ENCODE measurements at places on chromosomes 6 and 20.
A peak's percentile ranks its signal among the peaks of the same experiment; 100 is the strongest.

DNA sequence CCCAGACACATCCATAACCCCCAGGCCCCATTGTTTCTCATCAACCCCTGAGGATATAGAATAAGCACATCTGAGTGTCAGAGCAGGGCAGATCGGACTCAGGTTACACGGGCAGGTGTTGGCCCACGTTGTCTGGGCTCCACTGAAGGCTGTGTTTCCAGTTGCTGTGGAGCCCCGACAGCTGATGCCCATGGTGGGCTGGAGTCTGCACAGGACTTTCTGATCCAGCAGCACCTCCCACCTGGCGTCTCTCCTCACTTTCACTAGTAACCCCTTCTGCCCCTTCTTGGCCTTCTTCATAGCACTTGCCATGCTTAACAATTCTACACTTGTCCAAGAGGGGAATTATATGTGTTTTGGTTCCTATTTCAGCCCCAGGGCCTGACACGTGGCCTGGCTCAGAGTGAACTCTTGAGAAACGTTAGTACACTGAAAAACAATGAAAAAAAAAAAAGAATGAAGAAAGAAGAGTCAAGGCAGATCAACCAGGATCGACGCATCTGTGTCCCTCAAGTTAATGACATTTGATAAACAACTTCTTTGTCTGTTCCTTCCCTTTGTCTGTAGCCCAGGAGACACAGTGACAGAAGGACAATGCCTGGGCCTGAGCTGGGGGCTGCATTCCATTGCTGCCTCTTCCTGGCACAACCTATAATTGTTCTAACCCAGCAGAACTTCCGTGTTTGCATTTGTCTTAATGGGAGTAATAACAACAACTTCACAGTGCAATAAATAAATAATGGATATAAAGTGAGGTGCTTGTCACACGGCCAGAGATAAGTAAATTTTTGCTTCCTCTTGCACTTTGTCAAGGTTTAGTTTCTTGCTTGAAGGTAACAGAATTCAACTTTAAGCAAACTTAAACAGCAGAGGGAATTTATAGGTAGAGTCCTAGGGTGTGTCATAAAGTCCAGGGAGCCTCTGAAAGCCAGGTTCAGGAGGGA lies 224.2 kb upstream of the SSTR4 start:
- no peak for DNase-seq

- no peak for DNase-seq
Observed at GRCh38 chr6:90098627-90099026, 198.0 kb downstream of the BACH2 start.

- DNase-seq: no peak
Observed at GRCh38 chr20:63165356-63166192, 50.4 kb downstream of the YTHDF1 start.

DNA sequence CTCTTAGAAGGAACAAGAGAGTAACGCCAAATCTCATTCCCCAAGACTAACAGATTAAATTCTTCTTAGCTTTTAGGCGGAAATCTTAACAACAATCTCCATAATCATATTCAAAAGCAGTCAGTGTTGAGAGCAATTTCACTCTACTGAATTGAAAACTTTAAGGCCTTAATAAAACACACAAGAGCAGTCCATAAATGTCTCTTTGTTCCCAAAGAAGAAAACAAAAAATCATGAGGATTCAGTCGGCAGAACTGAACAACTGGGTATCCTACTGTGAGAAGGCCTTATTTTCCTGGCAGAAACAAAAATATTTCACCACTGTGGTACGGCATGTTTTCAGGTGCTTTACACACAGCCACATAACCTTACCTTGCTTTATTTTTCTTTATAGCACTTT lies 14.4 kb downstream of the ABHD12 start:
- no peak for DNase-seq

- peak; percentile 16 for DNase-seq
Observed at GRCh38 chr20:62292108-62292507, 10.7 kb upstream of the ADRM1 start.

DNA sequence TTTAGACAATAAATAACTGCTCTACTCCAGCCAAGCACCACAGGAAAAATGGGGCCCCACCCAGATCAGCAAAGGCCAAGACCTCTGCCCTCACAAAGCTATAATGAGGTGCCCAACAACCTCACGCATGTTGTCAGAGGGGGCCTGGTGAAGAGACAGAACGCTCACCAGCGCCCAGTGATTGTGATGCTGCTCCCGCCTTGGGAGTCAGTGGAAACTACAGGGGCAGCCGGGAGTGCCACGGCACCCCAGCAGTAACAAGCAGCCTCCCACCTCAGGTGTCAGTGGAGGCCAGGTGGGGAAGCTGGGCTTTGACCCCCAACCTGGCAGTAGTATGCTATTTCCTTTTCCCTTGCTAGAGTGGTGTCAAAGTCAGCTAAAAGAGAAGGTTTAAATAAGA lies 47.4 kb downstream of the TCP11 start:
- DNase-seq: no peak

DNA sequence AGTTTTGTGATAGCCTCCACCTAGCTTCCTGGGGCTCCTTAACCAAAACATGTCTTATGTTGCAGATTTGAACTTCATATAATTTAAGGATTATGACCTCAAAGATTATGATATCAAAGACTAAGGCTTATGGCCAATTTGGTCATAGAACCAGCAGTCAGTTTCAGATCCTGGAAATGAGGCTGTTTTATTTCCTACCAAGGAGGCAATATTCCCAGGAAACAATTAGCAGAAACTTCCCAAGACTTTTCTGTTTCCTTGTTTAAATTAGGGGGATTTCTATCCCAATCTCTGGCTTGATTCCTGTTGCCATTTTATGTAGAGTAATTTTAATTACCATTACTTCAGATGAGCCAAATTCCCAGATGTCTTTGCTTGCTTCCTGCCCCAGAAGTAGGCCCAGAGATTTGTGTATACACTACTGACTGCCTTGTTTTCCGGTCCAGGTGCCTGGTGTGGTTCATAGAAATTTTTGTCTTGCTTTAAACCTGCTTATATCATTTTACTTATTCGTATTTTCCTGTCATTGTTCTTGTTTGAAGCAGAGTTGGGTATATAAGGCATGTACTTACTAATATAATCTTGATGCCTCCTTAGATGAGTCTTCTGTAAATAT lies 119.2 kb upstream of the TMEM170B start:
- DNase-seq: no peak

DNA sequence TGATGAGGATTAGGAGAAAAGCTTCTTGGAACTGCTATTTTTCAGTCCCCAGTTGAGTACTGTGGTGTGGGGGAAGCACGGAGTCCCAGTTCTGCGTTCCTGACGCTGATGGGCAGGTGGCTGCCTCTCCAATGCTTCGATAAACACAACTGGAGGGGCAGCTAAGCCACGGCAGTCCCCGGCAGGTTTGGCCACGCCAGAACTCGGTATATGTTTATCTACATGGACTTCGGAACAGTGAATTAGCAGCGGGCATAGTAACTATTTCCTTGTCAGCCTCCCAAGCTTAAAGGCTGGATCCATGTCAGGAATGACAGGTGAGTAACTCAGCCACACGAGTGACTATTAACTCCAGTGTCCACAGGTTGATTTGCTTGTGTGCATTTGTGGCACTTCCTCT lies 354.4 kb downstream of the ZFAND3 start:
- DNase-seq: no peak

DNA sequence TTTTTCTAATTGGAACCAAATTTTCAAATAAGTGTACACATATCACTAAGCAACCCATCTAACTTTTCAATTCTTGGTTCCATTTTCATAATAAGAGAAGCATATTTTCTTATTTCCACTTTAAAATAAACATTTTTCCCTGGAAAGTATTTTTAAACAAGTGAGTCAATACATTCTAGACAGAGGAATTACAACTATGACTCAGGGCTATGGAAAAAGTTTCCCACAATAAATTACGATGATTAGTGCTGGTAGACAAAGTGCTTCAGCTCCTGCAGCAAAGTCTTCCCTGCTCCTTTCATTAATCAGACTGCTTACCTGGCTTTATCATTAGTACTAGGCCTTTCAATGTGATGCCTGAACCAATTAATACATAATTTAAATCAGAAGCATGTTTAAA lies 322.5 kb downstream of the HACE1 start:
- DNase-seq: no peak

- DNase-seq: no peak
Observed at GRCh38 chr6:157830354-157831017, 7.4 kb downstream of the SNX9 start.

DNA sequence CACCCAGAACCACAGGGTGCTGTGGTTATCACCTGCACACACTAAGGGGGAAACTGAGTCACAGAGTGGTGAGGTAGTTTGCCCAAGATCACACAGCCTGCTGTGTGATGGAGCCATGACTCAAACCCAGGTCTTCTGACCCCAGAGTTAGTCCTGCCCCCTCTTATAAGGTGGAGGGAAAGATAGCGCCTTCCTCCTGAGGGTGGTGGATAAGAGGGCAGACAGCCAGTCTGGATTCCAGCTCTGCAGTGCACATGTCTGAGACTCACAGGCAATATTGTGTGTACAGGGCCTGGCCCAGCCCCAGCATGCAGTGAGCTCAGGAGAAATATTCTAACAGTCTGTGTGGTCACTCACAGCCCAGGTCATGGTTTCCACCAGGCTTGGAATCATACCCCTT lies 393.7 kb downstream of the CDH4 start:
- DNase-seq: no peak

DNA sequence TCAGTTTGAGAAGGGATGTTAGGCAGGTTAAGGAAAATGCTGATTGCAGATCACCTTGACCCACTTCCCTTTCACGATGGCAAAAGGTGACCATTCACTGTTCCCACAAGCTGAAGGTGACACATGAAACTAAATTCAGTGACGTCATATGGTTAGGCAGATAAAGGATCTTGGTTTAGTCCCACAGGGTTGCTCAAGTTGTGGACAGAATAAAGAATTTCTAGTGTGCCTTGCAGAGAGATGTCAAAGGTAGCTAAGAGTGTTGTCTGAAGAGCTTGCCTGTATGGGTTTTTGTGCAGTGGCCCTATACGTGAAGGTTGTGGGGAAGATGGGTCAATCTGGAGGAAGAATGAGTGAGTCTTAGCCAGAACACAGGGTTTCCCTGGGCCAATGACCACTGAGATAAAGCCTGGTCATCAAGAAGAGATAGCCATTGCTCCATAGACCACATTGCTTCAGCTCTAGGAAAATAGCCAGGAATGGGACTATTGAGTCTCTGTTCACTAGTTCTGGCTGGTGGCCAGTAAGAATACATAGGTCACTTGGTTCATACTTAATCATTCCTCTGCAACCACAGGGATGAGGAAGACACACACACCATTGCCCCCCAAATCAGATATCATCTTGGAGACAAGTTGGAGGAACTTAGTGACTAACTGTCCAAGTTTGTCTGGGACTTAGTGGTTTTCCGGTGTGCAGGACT lies 148.5 kb upstream of the ATXN1 start:
- DNase-seq: no peak

DNA sequence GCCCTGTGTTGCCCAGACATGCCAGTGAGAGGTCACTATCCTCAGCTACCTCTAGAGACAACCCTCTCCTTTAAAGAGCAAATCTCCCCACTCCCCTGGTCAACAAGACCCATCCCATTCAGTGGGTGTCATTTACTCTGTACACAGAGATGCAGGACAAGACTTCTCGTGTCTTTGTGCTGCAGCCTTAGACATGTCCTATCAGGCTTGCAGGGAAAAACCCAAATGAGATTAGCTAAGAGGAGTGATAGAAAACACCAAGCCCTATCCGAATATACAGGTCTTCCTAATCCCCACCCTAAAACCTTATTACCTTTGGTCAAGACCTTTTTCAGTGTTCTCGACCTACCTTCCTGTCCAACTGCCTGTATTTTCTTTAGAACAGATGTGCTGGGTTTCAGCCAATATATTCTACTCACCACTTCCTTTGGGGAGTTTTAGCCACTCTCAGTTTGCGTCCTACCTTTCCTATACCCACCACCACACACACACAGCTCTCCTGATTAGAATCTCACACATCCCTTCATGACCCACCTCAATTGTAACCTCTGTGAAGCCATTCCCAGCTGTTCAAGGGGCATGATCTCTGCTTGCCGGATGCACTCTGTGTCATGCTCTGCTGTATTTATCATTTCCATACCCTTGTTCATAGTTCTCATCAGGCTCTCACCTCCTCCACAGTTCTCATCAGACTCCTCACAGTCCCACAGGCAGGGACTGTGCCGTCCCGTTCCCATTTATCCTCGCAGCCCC lies 39.7 kb downstream of the TRAM2 start:
- no peak for DNase-seq

DNA sequence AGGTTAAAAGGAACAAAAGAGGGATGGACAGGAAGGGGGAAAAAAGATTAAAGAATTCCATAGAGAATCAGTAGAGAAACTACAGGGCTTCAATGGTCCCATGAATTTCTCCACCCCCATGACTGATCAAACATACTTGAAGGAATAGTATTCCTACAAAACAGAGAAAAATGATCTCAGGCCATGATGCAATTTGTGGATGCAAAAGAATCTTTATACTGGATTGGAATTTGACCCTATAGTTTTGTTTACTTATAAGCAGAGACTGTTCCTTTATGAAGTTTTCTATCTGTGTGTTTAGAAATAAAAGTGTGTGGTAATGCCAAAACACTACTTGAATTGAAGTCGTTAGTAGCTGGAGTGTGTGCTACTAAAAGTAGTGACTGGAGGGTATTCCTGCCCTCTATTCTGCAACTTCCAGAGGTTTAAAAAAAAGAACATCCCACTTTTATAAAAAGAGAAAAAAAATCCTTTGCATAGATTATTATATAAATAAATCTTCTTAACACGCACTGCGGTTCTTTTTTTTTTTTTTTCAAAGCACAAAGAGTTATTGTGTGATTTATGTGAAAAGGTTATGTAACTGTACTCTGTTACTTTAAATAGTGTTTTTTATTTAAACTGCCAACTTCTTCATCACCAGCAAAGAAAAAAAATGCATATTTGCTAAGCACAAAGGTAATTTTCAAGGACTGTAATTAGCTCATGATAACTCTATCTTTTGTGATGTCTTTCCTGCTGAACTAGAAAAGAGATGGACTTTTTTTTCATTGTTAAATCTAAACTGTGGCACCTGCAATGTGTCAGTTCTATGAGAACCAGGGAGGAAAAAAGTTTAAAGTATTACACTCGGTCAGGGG lies 214.5 kb upstream of the CITED2 start:
- DNase-seq: no peak

DNA sequence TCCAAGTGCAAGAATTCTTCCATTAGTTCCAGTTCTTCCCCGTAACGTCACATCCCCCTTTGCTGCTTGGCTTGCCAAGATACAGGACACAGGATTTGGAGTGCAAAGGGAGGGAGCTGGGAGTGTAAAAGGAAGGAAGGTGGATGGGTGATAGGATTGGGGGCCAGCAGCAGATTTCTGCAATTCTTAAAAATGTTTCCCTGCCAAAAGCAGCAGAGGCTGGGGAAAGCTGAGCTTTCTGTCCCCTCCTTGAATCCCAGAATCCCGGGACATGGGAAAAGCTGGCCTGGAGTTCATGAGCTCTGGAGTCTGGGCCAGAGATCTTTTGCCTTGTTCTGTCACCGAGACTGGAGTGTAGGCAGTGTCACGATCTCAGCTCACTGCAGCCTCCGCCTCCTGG lies 60.0 kb upstream of the EPB41L1 start:
- no peak for DNase-seq

GRCh38 chr6:135796643-135797305 lies 54.7 kb upstream of the PDE7B start:
- DNase-seq: no peak

GRCh38 chr6:19024737-19025136 lies 637.6 kb downstream of the RNF144B start:
- no peak for DNase-seq

- DNase-seq: peak; percentile 47
Observed at GRCh38 chr20:58660855-58661597, 9.9 kb downstream of the STX16 start.

GRCh38 chr20:25191689-25192088 lies 3.8 kb upstream of the ENTPD6 start:
- DNase-seq: no peak

GRCh38 chr6:33324125-33324524 lies 6.6 kb upstream of the ZBTB22 start:
- DNase-seq: no peak

GRCh38 chr20:35277127-35277526 lies 795 bp downstream of the MMP24OS start:
- no peak for DNase-seq
